ENCODE measurements at places on chromosomes 6 and 20.

DNA sequence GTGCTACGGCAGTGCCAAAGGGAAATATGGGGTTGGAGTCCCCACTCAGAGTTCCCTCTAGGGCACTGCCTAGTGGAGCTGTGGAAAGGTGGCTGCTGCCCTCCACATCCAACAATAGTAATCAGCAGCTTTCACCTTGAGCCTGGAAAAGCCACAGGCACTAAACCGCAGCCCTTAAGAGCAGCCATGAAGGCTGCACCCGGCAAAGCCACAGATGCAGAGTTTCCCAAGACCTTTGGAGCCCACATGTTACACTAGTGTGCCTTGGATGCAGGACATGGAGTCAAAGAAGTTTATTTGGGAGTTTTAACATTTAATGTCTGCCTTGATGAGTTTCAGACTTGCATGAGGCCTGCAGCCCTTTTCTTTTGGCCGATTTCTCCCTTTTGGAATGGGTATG, 91.4 kb upstream of the HSF2 start:
- no peak for DNase-seq

GRCh38 chr6:118383924-118384323, 164.2 kb upstream of the PLN start:
- DNase-seq, result no peak

- no peak for DNase-seq
Measured at GRCh38 chr6:149140137-149140909, 177.2 kb upstream of the TAB2 start.

- no peak for DNase-seq
Measured at GRCh38 chr6:12235341-12235740, 54.8 kb upstream of the EDN1 start.

DNA sequence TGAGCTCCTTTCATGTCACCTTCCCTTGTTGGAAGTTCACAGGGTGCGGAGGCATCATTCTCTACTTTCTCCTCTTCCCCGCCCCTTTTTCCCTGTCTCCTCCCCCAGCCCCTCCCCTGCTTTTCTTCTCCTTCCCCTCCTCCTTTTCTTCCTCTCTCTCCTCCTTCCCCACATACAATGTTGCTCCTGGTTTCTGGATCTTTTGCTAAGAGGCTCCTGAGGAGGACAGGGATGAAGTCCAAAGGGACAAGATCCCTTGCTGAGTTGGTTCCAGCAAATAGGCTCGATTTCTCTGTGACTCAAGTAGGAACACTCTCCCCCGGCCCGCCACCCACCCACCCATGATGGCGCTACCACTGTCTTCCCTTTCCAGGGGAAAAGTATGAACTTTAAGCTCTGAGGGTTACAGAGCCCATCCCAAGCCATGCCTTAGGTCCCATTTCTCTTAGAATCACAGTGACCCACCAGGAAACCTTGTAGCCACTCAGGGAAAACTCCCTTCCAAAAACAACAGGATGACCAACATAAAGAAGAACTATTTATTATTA, 852 bp upstream of the TFEB start:
- no peak for DNase-seq

- DNase-seq, result no peak
Measured at GRCh38 chr20:3843490-3843889, 3.1 kb upstream of the MAVS start.

DNA sequence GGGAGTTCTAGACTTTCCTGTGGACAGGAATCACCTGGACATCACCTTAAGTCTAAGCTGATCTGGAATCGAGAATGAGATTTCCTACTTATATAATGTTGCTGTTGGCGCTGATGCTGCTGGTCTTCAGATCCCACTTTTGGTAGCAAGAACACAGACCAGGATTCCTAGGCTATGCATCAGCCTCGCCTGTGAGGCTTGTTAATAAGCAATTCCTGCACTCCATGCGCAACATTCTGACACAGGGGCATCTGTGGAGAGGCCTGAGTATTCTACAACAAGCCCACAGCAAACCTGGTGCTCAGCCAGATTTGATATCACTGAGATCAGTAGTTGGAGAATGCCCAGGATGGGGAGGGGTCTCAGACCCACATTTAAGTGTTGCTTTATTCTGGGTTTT, 52.0 kb upstream of the TRIM26 start:
- DNase-seq, result no peak

DNA sequence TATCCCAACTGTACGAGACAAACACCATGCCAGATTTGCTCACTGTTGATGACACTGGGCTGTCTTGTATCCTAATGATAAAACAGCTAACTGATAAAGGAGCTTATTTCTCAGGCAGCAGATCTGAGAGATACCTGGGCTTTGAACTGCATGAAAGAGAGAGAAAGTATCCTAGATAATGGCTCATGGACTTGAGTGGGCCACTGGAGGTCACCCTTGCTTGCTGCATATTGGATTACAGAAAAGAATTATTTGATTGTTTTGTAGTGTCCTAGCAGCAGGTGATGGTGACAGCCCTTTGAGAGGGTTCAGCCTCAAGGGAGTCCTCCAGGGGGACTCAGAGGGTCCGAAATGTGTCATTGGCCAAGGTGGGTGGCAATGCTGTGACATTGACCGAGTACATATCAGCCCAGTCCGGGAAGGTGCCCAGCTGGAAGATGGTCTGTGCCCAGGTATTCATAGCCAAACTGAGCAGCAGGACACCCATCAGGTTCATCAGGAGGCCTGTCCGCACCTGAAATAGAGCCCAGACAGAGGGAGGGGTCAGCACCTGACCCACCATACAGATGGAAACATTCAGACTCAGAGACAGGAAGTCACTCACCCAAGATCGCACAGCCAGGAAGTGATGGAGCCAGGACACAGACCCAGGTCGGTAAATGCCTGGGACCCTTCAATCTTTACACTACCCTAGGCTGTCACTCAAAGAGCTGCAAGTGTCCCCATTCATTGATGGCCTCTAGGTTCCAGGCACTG, 9.4 kb upstream of the OCSTAMP start:
- no peak for DNase-seq

GRCh38 chr6:155638200-155638599, 182.6 kb upstream of the NOX3 start:
- no peak for DNase-seq

- DNase-seq, result no peak
Measured at GRCh38 chr20:20649945-20650344, 62.5 kb downstream of the RALGAPA2 start.

DNA sequence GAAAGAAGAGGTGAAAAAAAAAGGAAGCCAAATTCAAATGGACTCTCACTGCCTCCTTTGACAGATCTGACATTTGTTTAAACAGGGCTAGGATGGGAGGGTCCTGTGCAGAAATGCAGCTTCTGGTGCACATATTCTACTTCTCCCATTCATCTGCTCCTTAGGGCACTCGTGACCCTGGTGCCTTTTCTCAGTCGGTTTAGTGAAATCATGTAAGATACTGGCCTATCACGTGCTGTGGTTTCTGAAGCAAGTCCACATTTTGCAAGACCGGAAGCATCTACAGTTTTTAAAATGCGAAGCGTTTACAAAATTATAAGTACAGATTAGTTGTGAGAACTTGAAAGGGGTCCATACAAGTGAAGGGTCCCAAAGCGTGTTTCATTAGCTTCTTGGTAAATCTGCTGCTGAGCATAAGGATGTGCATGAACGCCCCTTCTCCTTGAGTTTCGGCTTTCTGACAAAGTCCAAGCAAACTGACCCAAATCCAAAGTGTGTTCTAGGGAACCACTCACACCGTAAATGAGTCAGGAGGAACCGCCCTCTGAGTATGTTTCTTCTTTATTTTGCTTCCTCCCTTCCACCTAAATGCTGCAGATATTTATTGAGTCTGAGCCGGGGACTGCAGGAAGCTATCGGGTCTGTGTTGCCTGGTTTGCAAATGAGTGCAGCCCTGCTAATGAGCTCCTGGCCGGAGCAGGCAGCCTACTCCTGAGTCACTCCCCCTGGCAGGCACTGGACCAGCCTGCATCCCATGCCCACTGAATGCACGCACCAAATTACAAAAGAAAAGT, 323.8 kb upstream of the JARID2 start:
- DNase-seq, result no peak

- no peak for DNase-seq
Measured at GRCh38 chr20:46771195-46771588, 61.7 kb downstream of the SLC2A10 start.

GRCh38 chr6:153301602-153302001, 170.5 kb upstream of the RGS17 start:
- DNase-seq, result no peak

DNA sequence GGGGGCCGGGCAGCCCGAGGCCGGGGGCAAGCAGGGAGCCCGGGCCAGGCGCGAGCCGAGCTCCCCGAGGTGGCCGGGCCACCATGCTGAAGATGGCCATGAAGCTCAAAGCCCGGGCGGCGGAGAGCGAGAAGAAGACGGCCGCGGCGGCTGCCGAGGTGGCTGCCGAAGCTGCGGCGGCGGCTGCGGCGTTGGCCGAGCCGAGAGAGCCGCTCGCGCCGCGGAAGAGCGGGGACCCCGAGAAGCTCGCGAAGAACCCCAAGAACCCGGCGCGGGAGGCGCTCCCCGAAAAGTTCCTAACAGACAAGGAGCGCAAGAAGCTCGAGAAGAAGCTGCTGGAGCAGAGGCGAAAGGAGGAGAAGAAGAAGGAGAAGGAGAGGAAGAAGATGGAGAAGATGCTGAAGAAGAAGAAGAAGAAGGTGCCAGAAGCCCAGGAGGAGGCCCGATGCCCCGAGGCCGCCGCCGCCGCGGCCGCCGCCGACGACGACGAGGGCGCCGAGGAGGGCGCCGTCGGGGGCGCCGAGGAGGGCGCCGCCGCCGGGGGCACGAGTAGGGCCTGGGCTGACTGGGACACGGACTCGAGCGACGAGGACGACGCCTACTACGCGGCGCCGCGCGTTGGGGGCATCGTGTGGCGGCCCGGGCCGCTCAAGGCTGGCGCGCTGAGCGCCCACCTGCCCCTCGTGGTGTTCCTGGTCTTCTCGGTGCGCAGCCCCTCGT, 37.4 kb downstream of the GNAS start:
- DNase-seq, result no peak

DNA sequence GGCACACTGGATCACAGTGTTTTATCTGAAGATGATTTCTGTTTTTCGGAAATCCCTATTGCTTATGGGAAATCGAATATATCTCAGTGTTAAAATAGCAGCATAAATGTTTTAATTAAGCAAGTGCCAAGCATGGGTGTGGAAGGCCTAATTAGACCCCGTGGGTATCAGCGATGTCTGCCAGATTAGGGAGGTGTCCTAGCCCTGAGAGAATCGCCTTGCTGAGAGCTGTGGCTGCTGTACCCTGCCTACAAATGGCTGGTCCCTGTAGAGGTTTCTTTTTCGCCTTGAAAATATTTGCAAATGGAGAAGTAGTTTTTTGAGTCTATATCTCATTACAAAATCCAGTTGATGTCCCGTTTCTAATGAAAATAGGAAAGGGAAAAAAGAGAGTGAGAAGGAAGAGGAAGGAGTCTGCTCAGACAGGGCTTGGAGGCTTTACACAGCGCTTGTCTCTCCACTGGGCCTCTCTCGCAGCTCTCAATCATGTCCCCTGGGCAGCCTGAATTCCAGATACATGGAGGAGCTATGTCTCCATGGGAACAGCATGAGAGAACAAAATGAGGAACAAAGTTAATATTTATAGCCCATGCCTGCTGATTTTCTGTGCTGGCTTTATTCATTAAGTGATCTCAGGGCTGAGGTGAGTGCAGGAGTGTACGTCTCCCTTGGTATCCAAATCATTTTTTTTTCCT, 35.2 kb upstream of the BCLAF1 start:
- DNase-seq, result no peak

DNA sequence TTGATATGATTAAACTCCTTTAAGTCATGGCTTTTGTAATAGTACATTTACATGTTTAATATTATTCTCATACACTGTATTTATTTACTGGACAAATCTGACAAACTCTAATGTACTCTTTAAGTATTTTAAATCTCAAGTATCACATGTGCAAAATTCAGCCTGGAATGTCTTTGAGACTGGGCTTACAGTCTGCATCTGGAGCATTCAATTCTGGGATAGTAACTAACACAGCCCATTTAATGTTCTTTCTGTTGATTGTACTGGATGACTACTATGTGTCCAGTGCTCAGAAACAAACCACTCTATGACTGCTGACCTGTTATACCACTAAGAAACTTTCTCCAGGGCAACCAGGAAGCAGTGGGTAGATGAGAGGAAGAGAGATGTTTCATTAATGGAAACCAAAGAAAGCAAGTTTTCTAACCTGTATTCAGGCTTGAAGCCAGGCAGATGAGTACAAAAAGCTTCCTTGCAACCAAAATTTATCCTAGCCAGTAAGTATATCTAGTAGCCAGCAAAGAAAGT, 26.8 kb downstream of the FBXL4 start:
- no peak for DNase-seq

DNA sequence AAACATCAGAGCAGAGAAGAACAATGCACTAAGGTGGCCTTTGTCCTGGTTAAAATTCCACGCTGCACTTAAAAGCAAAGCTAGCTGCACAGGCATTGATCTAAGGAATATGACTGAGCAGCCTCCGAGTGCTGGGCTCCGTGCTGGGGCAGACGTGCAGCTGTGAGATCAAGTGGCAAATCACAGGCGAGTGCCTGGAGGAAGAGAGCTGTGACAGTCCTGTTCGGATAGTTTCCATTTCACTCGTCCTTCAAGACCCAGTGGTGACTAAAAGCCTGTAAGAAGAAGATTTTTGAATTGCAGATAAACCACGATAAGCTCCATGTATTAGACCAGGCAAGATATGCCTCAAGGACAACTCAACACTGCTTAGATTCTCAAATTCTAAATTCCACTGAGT, 247.9 kb downstream of the ANKRD60 start:
- no peak for DNase-seq

GRCh38 chr6:137928286-137928685, 61.2 kb downstream of the TNFAIP3 start:
- peak; percentile 65 for DNase-seq

- DNase-seq, result no peak
Measured at GRCh38 chr6:98932381-98932780, 15.4 kb downstream of the FBXL4 start.

- DNase-seq, result no peak
Measured at GRCh38 chr6:150230832-150231524, 88.1 kb downstream of the PPP1R14C start.

GRCh38 chr20:56801971-56802755, 173.1 kb downstream of the TFAP2C start:
- DNase-seq, result no peak

DNA sequence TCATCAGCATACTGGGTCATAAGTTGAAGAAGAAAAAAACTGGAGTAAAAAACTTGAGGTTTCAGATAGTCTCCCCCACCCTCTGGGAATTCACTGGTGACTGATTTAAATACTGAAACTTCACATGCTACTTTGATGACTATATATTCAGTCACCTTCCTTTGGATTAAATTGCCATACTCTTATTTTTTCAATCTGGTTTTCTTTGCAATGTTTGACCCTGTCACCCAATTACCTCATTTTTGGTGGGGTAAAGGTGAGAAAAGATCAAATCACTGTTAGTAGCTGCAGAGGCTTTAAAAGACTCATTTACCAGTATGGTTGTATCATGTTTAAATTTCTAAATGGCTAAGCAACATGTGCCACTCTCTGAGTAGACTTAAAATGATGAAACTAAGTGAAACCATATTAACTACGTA, 862.7 kb upstream of the FLRT3 start:
- no peak for DNase-seq

- DNase-seq, result no peak
Measured at GRCh38 chr20:20363799-20364592, 3.9 kb upstream of the INSM1 start.

GRCh38 chr6:138692058-138692977, 81.3 kb upstream of the CCDC28A start:
- DNase-seq, result peak; percentile 91

Measured in upper lobe of right lung (tissue), 1 donor.